ENCODE measurements at places on chromosomes 16 and 17.

- DNase-seq, result no peak
Observed at GRCh38 chr17:1649844-1650501, at the start of gene RILP. Gene RILP, minus strand, starts transcription at chr17:1649866. Its CDS starts 62 bp downstream, at chr17:1649804.

DNA sequence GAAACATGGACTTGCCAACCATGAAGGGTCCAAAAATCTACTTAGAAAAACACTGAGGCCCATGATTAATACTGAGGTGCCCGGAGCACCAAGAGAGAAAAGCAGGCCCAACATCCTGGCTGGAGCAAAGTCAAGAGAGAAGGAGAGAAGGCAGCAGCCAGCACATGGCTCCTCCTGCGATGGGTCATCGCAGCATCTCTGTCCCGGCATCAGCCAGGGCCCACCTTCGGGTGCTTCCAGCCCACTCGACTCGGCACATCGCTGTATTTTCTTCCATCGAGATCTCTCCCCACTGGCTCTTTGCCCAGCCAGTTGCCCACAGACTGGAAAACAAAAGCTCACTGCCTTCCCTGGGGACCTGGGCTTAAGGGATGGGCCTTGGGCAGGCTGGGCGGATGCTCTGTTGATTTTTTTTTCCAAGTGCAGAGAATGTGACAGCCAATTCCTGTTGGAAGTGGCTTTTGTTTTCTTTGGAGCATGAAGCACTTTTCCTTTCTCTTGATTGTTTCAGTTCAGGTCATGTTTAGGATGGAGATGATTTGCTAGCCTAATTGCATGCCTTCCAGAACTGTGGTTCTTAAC, 58.1 kb downstream of the CYB5B start:
- peak; percentile 94 for DNase-seq

DNA sequence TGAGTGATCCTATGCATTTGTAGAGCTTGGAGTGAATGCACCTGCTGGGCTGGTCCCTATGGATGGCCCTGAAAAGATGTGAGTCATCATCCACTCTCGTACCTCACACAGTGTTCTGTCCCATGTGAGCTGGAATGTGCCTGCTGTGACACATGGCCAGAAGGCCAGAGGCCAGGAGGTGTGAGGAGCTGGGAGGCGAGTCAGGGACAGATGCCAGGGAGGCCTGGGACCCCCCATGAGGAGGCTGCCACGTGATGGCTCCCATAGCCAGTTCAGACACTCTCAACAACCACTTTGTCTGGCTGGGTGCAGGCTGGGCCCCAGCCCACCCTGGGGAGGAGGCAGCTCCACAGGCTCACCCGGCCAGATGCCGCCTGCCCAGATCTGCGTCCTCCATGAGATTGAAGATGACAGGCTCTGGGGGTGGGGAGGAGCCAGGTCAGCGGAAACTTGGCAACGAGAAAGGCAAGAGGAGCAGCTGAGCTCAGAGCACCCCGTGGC, 168.8 kb downstream of the C16orf78 start:
- peak; percentile 18 for DNase-seq

DNA sequence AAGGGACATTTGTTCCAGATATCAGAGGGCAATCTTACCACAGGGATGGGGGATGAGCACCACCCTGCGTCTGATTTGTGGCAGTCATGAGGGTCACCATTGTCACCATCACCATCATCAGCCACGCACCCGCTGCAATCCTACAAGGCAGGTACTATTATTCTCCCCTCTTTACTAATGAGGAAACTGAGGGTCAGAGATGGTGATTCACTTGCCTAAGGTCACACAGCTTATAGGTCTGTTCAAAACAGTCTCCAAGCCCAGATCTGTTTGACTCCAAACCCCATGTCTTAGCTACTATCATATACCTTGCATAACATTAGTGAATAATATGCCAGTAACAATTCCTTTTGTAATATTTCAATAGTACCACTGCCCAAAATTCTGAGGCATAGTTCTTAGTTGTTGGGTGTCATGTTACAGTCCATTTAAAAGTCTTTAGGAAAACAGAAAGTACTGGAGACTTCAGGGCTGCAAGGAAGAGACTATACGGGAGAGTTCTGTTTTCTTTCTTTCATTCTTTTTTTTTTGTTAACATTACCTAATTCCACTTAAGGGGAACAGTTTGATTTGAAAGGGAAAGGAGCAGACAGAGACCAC, 166.4 kb downstream of the C16orf95 start:
- DNase-seq, result no peak

DNA sequence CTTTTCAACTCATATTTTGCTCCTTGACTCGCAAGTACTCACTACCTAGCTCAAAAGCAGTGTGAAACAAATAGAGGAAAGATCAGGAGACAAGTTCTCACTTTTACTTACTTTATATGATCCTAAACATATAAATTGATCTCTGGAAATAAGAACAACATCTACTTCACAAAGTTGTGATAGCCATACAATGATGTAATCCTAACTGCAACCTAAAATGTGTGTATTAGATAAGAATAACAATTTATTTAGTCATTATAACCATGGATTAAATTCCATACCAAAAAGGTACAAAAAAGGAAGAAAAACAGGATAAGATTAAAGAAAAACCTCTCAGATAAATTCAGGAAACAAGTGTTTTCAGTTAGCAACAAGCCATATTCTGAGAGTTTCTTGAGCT, 103.4 kb downstream of the CDC27 start:
- no peak for DNase-seq

DNA sequence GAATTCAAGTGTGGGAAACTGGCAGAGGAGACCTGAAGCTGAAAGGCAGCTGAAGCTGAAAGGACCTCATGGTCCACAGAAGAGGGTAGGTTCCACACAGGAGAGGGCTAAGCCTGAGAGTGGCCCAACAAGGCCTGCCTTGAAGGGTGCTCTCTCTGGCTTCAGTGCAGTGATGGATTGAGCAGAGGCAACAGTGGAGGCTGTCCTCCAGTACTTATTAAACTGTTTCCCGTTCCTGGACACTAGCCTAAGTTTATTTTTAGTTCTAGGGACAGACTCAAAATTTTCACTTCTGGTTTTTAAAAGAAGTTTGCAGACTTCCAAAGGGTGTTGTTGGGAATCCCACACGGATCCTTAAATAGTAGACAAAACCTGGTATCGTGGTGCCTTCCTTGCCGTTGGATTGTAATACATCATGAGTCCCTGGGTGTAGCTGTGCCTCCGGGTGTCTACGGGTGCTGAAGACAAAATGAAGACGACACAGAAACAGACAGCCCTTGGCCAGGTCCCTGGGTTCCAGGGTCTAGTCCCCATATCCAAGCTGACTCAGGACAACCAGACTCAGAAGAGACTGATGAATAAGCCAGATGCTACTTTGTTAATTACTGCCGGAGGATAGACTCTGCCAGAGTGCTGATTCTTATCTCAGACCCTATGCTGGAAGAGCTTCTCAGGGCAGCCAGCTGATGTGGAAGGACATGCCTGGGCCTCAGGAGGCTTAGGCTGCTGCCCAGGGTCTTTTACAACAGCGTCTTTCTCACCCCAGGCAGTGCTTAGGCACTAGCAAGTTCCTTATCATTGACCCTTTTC, 7.1 kb upstream of the CMTM4 start:
- no peak for DNase-seq

DNA sequence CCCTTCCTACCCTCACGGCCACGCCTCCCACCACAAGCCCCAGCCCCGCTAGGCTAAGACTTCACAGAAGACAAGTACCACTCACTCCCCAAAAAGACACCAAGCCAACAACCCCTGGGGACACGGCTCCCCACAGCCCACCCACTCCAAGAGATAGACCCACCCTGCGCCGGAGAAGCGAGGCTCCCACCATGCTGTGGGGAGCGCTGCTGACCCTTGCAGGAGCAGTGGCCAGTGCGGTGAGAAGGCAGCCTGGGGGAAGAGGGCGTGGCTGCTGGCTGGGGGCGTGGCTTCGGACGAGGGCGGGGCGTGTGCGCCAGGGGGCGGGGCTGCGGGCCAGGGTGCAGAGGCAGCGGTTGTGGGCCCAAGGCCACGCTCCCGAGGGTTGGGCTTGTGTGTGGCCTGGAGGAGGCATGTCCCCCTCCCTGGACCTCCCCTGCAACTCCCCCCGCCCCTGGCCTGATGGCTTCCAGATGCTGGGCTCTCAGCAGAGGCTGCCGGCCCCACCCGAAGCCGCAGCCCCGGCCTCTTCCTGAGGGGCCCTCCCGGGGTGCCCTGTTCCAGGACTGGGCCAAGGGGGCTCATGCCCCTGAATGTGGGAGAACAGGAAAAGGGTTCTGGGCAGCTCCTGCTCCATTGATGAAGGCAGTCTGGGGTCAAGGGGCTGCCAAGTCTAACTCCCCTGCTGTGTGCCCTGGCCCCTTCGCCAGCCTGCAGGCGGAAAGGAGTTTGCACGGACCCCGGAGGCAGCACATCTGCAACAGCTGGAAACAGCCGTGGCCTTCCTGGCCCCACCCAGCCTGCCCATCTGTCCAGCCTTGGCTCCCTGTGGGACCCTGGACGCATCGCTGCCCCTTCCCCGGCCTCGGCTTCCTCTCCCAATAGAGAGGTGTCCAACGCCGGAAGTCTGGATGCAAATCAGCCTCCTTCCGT, 9.1 kb downstream of the TFAP4 start:
- DNase-seq, result no peak

GRCh38 chr17:66777689-66778225, 57.2 kb upstream of the CACNG5 start:
- DNase-seq, result no peak

DNA sequence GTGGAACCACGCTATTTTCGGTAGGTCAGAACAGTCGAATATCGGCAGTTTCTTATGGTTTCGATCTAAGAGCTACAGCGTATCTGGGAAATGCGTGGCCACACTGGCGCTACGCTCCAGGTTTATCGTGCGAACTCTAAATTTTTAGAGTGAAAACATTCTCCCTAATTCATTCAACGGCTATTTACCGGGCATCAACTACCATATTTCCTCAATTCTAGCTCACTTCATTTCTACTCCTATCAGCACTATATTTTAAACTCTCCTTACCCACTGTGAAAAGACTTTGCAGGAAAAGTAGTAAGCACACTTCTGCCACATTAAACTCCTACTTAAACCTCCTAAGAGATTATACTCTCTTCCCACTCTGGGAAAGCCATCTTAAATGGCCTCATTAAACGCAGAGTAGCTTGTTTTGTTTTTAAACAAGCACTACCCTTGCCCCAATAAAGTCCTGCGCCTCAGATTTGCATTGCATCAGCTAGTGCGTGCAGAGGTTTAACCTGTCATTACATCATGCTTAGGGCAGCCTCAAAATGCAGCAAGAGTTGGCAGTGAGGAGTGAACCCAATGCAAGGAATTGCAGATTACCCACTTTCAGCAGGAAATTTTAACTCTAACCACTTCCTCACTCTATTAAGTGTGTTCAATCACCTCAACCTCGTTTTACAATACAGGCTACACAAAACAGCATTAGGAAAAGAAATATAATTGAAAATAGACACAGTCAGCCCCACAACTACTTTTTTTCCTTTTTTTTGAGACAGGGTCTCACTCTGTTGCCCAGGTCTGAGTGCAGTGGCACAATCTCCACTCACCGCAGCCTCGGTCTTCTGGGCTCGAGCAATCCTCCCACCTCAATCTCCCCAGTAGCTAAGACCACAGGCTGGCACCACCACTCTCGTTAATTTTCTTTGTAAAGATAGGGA, 18.8 kb downstream of the SIAH1 start:
- peak; percentile 7 for DNase-seq

GRCh38 chr16:68417711-68418301, 30.5 kb downstream of the SMPD3 start:
- peak; percentile 82 for DNase-seq

DNA sequence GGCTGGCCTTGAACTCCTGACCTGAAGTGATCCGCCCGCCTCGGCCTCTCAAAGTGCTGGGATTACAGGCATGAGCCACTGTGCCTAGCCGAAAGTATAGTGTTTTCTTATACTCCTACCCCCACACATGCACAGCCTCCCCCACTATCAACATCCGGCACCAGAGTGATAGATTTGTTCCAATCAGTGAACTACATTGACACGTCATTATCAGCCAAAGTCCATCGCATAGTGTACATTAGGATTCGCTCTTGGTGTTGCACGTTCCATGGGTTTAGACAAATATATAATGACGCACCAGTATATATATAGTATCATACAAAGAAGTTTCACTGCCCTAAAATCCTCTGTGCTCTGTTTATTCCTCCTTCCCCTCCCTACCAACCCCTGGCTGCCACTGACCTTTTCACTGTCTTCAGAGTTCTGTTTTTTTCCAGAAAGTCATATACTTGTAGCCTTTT, 11.9 kb upstream of the TM4SF5 start:
- DNase-seq, result no peak

GRCh38 chr17:72924196-72924595, 168.3 kb downstream of the SLC39A11 start:
- DNase-seq, result no peak

- no peak for DNase-seq
Observed at GRCh38 chr16:47370536-47370935, 90.3 kb downstream of the ITFG1 start.

GRCh38 chr17:7403043-7403726, 712 bp downstream of the TMEM256 start:
- peak; percentile 54 for DNase-seq

- no peak for DNase-seq
Observed at GRCh38 chr17:82458885-82459424, 414 bp downstream of the NARF start.

GRCh38 chr16:25210758-25211157, 6.0 kb upstream of the AQP8 start:
- DNase-seq, result no peak

GRCh38 chr16:50326835-50327465, 41.8 kb downstream of the BRD7 start:
- DNase-seq, result no peak

DNA sequence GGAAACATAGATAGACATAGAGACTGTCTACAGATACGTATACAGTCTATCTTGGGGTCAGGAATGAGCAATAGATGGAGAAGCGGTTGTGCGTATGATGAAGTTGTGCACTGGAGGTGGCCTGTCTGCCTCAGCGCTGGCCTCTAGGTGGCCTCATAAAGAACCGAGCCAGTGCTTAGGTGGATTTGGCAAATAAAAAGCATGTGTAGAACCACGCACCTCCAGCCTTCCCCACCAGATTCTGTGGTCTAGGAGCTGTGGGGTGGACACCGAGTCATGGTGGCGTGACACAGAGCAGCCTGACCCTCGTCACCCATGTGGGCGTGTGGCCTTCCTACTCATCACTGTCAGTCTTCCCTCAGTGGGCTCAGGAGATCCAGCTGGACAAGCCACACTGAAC, 34.0 kb downstream of the PGS1 start:
- no peak for DNase-seq

- DNase-seq, result no peak
Observed at GRCh38 chr17:49290690-49291359, 60.2 kb upstream of the PHOSPHO1 start.

DNA sequence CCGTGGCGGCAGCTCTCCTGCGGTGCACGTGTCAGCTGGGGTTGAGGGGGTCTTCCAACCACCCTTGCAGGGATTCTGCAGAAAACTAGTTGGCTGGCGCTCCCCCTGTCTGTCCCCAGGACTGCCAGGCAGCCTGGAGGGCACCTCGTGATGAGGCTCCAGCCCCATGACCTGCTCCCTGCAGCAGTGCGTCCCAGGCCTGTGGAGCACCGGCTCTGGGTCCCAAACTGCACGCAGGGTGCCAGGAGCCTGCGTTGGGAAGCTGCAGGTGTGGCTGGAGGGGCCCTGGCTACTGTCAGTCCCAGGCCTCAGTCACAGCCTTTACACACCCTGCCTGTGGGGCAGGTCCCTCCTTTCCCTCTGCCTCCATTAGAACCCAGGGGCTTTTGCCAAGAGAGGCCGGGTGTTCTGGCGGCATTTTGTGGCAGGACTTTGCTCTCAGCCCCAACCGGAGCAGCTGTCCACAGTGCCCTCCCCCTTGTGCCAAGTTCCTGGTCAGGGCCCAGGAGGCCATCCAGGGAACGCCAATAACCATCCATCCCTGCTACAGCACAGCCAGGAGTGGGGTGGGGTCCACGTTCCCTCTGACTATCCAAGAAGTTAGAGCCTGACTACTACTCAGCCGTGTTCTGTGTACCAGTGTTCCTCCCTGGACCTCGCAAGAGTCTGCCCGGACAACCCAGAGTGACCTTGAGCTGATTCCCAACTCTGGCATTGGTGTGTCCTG, 9.2 kb downstream of the CHMP6 start:
- no peak for DNase-seq
